ENCODE measurements at places on chromosomes 11 and 22.

DNA sequence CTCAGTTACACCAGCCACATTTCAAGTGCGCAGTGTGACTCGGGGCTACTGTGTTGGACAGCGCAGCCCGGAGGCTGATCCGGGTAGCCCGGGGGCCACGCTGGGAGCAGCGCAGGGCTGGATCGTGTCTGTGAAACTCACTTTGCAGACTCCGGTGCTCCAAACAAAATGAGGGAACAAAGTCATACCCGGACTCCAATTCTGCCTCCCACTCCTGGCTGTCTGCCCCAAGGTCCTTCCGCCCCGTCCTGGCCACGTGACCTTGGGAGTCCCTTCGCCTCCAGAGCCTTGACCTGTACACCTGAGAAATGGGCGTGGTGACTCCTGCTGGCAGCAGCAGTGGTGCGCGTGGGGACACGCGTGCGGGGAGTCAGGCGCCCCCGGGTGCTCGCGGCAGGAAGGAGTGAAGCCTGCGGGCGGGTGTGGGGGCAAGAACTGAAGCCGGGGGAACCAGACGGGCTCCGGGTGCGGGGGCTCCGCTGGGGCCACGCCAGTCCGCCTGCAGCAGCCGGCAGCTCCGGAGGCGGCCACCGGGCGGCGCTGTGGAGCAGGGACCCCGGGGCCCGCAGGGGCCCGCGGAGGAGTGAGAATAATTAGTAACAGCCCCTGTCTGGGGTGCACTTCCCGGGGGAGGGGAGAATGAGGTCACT, 42.4 kb downstream of the KCNJ4 start:
- DNase-seq: peak; percentile 76

DNA sequence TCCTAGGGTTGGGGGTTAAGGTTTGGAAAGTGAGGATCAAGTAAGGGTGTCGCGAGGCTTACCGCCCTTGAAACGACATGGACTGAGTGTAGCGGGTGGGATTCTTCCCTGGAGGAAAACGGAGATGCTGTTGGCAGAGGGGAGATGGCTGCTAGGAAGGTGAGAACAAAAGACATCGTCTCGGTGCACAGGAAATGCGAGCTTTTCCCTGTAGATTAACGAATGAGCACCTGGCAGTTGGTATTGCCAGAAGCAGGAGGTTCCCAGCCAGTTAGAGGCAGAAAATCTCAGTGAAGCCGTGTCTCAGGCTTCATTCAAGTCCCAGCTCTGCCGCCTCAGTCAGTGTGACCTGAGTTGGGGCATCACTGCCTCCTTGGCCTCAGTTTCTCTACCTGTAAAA, 1.4 kb upstream of the LHFPL7 start:
- no peak for DNase-seq

DNA sequence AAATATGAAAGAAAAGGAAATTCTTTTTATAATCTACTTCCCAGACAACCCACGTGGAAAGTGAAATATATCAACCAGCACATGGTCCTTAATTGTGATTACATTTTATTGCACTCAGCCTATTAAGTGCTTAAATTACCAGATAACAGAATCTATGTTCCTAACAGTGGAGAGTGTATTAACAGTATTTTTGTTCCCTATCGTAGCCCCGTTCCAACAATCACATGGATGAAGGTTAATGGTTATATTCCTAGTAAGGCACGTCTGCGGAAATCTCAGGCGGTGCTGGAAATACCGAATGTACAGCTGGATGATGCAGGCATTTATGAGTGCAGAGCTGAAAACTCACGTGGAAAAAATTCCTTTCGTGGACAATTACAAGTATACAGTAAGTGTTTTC, 626.1 kb upstream of the ARHGAP42 start:
- DNase-seq: no peak

DNA sequence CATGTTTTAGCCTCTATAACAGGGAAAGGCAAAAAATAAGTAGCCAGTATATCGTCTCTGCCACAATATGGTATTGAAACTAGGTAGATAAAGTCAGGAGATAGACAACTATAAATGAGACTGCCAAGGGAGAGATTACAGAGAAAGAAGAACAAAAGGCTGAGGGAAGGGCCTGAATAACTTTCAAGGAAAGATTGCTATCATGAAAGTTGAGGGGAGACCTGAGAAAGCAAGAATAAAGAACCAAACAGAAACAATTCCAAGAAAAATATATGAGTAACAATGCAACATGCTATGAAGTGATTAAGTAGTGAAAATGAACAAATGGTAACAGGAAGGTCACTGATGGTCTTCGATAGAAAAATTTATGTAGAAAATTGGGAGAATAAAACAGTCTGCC, 690.1 kb downstream of the METTL15 start:
- DNase-seq: no peak

DNA sequence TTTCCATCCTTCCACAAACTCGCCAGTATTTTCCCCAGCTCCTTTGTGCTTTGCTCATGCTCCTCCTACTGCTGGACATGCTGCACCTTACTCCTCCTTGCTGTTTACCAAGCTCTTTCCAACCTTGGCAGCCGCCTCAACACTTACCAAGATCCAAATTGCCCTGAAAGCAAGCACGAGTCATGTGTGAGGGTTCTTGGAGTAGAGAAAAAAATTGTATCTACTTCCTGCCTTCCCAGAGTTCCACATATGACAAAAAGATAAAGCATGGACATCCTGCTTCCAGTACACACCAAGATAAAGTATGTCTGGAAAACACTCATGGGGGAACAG, 767.5 kb downstream of the NTM start:
- DNase-seq: no peak

DNA sequence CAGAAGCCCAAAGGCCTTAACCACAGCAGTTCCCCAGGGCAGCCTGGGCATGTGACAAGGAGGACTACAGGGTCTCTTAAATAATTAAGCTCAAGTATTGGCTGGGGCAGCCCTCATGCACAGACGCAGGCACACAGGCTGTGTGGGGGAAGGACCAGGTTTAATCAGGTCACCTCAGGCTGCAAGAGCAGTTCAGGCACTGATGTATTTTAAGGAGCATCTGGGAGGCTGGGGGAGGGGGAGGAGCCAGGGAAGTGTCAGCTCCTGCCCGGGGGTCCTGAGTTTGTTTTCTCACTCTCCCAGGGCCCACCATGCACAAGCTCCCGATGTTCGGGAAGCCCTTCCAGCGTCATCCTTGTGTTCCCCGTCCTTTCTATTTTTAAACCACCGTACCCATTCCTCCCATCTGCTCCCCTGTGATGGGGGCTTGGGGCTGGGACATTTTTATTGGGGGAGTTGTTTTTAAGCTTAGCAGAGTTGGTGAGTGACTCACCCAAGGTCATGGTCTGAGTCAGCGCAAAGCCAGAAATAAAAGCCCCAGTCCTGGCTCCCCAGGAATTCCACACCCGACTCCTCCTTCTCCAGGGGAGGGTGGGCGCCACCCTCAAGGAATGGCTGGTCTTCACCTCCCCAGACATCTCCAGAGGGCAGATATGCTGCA, 2.4 kb downstream of the CSDC2 start:
- DNase-seq: peak; percentile 74

DNA sequence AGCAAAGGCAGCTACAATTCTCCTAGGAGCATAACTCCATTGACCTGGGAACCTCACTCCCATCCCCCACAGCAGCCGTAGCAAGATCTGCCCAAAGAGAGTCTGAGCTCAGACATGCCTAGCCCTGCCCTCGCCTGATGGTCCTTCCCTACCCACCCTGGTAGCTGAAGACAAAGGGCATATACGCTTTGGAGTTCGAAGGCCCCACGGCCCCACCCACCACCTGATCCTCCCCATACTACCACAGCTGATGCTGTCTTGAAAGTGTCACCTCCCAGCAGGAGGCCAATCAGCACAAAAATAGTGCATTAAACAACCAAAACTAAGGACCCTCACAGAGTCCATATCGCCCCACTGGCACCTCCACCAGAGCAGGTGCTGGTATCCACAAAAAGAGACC, 22.6 kb upstream of the GNAZ start:
- no peak for DNase-seq

- DNase-seq: peak; percentile 17
Observed at GRCh38 chr22:39818094-39818493, 75.5 kb downstream of the ENTHD1 start.

- DNase-seq: peak; percentile 84
Observed at GRCh38 chr22:29268511-29269229, 602 bp downstream of the EWSR1 start.

GRCh38 chr22:44597616-44598015, 99.6 kb upstream of the RTL6 start:
- peak; percentile 56 for DNase-seq

- DNase-seq: no peak
Observed at GRCh38 chr11:9222654-9223053, 42.5 kb downstream of the DENND5A start.

- DNase-seq: no peak
Observed at GRCh38 chr11:1665313-1665712, 31.7 kb upstream of the KRTAP5-6 start.

- no peak for DNase-seq
Observed at GRCh38 chr11:73306977-73307322, 1.1 kb upstream of the ARHGEF17 start.

DNA sequence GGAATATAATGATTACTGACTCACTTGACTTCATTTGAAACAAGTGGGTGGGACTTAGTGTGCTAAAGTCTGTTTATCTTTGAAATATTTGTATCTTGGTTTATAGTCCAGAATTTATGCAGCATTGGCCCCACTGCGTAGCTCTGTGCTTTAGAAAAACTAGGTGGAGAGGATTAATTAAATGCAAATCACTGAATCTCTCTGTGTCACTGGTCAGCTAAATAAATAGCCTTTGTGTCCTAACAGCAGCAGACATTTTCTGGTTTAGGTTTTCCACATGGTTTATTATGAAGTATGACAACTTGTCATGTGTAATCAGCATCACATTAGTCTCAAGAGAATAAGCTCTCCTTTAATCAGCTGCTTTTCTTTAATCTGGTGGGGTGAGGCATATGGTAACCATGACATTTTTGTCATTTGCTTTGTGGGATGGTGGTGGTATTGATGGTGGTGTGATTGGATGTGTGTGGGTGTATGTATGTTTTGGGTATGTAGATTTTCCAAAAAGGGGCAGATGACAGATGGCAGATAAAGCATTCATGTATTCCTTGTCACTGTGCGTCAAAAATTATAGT, 33.9 kb downstream of the BCL2L13 start:
- DNase-seq: no peak

GRCh38 chr11:45930031-45930794, 7.8 kb downstream of the LARGE2 start:
- DNase-seq: no peak

DNA sequence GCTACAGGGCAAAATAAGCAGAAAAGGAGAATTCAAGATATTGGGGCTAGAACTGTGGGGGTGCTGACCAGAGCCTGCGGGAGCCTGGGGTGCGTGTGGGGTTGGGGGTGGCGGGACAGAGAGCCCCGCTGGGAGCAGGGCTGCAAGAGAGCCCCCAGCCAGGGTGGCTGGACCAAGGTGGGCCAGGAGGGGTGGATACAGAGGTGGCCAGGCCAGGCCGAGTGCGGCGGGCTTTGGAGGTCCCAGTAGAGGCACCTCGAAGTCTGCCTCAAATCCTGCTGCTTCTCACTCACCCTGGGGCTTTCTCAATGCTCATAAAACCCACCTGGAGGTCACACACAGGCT, 16.9 kb upstream of the MUC5B start:
- DNase-seq: no peak

DNA sequence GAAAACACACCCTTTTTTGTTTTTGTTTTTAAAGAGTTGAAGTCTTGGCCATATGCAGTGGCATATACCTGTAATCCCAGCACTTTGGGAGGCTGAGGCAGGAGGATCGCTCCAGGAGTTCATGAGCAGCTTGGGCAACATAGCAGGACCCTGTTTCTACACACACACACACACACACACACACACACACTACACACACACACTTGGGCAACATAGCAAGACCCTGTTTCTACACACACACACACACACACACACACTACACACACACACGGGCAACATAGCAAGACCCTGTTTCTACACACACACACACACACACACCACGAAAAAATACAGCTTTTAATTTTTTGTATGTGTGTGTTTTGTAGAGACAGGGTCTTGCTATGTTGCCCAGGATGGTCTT, 54.5 kb downstream of the HIPK3 start:
- DNase-seq: no peak

GRCh38 chr11:122235615-122236014, 119.6 kb upstream of the BLID start:
- peak; percentile 70 for DNase-seq

- no peak for DNase-seq
Observed at GRCh38 chr11:118663381-118663780, 16.1 kb downstream of the TREH start.

- DNase-seq: no peak
Observed at GRCh38 chr11:56636861-56637260, 5.4 kb downstream of the OR5AP2 start.

DNA sequence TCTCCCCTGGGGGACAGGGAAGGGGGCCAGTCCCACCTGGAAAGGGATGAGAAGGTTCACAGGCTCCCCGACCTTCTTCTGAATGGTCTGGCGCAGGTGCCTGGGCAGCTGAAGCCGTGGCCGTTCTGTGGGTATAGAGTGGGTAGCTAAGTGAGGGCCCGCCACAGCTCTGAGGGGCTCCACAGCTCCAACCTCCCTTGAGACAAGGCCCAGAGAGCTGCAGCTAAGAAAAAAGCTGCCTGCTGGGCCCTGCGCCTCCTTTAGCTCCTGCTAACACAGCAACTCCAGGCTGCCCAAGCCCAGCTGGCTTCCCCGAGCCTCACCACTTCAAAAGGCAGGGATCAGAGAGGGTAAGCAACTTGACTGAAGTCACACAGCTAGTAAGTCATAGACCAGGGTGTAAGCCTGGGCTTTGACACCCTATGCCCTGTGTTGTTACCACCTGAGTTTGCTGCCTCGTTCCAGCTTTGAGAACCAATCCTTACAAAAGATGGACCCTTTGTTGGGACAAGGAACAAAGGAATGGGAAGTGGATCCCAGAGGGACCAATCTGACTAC, 18.5 kb downstream of the MYBPC3 start:
- no peak for DNase-seq

DNA sequence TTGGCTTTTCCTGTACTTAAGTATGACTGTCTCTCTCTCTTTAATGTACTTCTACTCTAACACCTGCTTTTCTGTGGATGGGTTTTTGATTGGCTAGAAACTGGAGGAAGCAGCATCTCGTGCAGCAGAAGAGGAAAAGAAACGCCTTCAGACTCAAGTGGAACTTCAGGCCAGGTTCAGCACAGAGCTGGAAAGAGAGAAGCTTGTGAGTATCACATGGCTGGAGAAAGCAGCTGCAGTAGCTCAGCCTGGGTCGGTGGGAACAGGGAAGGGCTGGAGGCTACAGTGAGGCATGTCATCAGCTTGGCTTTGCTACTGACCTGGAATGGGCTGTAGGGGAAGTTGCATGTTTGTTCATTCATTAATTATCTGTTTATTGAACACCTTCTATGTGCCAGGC, 74.2 kb downstream of the SWAP70 start:
- DNase-seq: no peak
